ENCODE measurements at places on chromosomes 7 and 10.

DNA sequence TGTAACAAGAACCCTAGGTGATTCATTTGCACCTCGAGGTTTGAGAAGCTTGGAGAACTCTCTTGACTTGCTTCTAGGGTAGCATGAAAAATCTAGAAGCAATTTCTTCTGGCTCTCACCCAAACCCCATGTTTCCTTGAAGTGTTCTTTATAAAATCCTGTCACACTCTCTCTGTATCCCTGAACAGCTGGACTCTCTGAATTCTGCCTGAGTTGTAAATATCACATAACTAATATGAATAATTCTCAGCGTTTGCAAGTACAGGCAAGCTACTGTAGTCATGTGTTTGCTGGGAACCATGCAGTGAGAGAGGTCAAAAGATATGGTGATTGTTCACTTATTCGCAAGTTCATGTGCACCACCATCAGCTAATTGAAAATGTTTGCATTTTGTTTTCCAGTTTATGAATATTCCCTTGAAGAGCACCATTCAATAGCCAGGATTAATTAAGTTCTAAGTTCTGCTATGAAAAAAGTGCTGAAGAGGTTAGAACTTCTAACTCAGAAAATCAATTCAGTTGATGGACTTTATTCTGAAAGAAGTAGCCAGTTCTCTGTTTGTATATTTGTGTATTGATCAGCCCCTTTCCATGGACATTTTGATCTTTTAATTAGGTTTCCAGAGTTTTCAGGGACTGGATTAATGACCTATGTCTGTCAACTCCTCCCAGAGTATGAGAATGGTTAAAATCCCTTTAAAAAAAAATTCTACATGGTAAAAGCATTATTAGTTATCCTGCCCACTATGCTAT, 243.0 kb downstream of the PLXDC2 start:
- no peak for DNase-seq

GRCh38 chr7:26590709-26591108, 273.7 kb downstream of the SKAP2 start:
- no peak for DNase-seq

GRCh38 chr10:16441173-16441840, 4.5 kb downstream of the PTER start:
- DNase-seq = no peak

DNA sequence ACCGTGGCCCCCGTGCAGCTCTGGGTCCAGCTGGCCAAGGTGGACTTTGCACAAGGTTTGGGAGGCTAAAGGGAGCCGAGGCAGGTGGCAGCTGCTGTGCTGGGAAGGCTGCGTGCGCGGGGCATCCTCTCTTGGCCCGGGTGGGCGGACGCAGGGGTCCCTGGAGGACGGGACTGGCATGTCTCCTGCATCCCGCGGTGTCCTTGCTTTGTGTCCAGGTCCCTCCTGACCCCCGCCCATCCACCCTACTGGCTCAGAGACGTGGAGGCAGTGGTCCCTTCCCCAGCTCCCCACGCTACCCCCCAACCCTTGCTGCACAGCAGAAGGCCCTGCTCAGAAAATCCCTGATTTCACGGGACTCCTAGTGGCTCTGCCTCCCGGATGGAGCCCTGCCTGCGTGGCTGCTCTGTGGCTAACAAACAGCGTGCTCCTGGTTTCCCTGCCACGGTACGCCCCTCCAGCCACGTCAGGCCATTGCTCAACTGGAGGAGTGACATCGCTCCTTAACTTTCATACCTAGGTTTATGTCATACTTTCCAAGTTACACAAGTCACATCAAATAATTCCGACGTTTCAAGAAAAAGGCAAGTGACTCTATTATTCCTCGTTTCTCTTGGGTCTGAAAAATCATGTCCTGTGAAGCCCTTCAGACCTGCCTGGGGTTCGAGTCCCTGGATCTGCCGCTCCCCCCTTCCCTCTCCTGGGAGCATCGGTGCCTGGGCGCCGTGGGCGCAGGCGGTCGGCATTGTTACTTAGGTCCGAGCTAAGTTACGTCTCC, 421.9 kb downstream of the DNAJB6 start:
- DNase-seq = no peak

GRCh38 chr10:16953270-16953669, 136.0 kb upstream of the RSU1 start:
- DNase-seq = no peak

DNA sequence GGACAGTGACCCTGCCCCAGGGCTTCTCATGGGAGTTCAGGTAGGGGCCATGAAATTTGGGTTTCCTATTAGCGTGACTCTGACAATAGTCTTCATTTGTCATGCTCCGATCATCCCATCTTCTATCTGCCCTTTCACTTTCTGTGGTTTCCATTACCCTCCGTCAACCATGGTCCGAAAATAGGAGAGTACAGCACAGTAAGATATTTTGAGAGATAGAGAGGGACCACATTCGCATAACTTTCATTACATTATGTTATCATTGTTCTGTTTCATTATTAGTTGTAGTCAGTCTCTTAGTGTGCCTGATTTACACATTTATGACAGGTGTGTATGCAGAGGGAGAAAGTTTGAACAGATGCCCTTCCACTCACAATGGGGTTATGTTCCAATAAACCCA, 649.2 kb downstream of the SDK1 start:
- no peak for DNase-seq

Data from GM12891 (cell line).